ENCODE measurements at places on chromosomes 1 and 21.

- no peak for DNase-seq
Observed at GRCh38 chr1:36443297-36443696, 7.0 kb downstream of the OSCP1 start.

DNA sequence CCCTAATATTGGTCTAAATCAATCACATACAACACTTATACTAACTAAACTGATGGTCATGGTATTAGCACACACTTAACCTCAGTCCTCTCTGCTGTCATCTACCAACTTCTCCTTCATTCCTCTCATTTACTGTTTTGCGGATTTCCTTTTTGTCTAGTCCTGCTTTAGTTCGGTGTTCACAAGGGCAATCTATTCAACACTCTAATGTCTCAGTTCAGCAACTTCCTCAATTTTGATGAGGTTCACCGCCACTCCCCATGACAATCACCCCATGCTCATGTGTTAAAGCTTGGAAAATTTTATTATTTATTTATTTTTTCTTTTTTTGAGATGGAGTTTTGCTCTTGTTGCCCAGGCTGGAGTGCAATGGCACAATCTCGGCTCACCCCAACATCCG lies 301.1 kb downstream of the PTPRC start:
- no peak for DNase-seq

- no peak for DNase-seq
Observed at GRCh38 chr1:237171454-237172117, 129.6 kb downstream of the RYR2 start.

DNA sequence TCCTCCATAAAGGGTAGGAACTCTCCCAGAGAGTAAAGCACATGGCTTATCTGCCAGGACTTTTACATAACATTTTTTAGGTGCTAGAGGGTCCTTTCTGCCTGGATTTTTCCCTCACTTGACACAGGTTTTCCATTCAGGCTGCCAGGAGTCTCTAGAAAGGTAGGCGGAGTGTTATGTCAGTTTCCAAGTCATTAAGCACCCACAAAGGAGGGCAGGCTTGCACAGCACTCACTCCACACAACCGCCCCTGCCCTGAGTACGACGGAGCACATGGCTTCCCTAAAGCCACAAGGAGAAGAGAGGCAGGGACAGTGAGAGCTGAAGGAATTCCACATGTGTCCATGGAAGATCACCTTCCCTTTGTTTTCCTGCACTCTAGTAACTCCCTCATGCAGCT lies 55.7 kb downstream of the CAPZB start:
- peak; percentile 50 for DNase-seq

GRCh38 chr1:7642418-7642704 lies 128.7 kb upstream of the VAMP3 start:
- no peak for DNase-seq

Data from iPS-NIHi11 (cell line).